ENCODE measurements at places on chromosomes 16 and 17.

GRCh38 chr17:5585287-5585794 lies 1.0 kb upstream of the NLRP1 start:
- DNase-seq, result no peak

DNA sequence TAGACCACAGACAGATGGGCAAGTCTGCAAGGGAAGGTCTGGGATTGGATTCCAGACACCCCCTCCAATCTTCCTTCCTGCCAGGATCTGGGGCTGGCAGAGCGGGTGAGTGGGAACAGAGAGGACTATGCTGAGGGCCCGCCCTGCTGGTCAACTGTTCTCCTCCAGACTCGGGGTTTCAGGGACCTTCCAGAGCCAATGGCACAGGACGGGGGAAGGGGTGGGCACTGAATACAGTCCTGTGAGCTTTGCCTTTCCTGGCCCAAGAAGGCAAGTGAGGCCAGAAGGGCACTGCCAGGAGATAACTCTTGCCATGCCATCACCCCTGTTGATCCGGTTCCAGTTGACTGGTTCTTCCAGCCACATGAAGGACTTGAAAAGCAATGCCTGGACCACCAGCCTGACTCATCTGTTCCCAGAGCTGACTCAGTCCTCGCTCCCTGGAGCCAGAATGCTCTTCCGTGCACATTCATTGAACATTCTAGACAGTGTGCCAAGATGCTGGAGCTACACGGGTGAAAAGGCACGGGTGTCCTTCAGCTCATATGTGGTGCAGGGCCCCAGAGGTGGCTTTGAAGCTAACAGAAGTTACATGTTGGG lies 533 bp upstream of the MEFV start:
- DNase-seq, result no peak

- DNase-seq, result no peak
These were observed 761.6 kb upstream of the RBFOX1 start for GRCh38 chr16:6571044-6571443.

GRCh38 chr17:50356418-50356817 lies 10.5 kb downstream of the XYLT2 start:
- no peak for DNase-seq

- DNase-seq, result no peak
These were observed 20.2 kb downstream of the TENT4B start for GRCh38 chr16:50173316-50173715.

DNA sequence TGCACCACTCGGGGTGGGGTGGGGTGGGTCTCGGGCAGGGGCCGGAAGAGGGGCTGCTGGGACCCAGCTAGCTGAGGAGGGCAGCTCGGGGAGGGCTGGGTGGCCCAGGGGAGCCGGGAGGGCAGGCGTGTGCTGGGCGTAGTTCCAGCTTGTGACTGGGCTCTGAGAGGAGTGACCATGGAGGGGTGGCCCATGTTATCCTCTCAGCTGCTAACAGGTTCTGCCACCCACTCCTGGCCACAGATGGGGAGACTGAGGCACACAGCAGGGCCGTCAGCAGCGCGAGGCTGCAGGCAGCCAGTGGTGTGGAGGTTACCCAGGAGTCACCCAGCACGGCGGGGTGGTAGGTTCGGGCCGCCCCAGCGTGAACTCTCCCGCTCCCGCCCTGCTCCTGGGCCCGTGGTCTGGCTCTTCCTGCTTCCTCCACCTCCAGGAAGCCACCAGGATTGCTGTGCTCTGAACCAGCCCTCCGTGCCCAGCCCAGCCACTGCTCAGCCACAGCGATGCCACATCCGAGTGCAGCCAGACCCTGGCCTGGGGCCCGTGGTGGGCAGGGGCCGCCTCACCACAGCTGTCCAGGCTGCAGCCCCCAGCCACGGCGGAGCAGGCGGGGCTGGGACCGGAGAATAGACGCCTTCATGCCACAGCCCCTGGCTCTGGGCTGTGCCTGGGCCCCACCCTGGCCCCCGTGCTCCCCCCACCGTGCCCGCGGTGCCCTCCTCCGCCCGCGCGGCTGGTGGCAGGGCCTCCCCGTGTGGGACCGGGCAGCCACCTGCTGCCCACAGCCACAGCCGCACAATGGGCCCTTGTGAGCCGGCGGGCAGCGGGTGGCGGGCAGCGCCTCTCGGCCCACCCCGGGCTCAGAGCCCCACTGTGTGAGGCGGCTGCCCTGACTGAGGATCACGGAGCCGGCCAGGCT lies 26.3 kb upstream of the SSTR5 start:
- DNase-seq, result no peak

DNA sequence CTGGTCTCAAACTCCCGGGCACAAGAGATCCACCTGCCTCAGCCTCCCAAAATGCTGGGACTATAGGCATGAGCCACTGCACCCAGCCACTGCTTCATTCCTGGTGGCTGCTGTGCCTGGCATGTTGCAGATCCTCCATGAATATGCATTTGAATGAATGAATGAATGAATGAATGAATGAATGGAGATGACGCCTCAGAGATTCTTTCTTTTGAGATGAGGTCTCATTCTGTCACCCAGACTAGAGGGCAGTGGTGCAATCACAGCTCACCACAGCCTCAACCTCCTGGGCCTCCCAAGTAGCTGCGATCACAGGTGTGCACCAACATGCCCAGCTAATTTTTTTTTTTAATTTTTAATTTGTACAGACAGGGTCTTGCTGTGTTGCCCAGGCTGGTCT lies 5.2 kb downstream of the SPN start:
- no peak for DNase-seq

DNA sequence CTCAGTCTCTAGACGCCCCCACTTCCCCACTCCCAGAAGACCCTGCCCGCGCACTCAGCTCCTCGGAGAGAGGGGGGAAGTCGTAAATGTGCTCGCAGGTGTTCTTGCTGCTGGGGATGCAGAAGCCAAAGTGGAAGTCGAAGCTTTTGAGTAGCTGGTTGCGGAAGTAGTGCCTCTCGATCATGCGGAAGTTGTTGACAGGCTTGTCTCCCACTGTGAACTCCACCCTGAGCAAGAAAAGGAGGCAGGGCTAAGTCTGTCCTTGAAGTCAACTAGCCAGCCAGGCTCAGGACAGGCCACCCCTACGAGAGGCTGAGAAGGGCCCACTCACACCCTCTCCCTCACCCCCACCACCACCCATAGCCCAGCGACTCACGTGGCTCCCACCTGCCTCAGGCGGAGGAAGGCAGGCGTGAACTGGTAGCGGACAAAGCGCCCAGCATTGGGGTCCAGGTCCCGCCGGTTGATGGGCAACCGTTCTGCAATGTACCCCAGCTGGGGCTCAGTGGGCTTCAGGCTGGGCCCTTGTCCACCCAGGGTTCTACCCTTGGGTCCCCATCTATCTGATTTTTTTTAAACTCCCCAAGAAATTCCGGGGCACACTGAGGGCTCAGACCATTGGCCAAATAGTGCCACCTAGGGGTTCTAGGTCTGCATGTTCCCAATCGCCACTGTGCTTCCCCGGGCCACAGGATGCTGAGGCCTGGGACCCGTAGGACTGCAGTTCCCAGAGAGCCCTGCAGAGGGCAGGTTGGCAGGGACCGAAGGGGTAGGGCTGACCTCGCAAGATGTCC lies 4.6 kb downstream of the UNC119 start:
- peak; percentile 87 for DNase-seq

GRCh38 chr17:9842057-9842758 lies 16.5 kb downstream of the GLP2R start:
- DNase-seq, result no peak

- no peak for DNase-seq
These were observed 87.5 kb upstream of the DNAH17 start for GRCh38 chr17:78664476-78665386.

- no peak for DNase-seq
These were observed 22.3 kb downstream of the BAIAP2 start for GRCh38 chr17:81057079-81057730.

DNA sequence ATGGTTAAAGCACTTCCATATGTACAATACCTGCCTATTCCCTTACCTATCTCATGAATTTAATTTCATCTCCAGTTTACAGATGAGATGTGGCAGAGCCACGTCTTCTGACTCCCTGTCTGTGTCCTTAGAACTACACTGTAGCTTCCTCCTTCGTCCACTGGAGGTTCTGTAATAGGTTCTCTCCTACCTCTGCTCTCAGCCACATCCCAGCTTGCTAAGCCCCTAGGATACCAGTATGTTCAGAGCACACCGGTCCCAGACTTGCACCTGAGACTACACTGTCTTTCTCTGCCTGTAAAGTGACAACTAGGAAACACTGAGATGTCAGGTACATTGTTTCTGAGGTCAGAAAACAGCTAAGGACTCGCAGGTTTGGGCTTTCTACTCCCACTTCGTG lies 3.8 kb upstream of the RASL10B start:
- no peak for DNase-seq

DNA sequence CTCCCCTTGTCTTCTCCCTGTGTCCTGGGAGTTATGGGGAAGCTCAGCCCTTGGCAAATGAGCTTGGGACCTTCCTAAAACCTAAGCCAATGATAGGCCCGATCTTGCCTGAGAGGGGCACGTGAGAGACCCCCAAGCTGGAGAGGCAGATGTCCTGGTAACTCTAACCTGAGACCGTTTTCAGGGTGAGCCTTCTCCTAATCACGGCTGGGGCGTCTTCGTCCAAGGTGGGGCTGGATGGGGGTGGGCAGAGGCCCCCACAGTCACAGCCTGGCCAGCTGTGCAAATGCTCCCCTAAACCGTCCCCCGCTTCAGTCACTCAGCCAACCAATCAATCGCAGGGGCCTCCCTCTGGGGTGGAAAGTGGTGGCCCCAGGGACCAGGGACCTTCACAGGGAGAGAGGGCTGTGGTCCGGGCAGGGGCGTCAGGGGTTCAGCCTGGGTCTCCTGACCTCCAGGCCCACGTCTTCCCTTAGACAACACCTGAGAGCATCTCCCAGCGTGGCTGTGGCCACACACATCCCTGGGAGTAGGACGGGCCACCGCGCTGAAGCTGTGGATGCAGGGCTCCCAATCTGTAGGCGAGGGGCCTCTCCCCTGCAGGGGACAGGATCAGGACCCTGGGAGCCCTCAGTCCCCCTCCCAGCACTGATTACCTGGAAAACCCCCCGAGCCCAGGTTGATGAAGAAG lies 30.6 kb downstream of the ACTG1 start:
- no peak for DNase-seq

DNA sequence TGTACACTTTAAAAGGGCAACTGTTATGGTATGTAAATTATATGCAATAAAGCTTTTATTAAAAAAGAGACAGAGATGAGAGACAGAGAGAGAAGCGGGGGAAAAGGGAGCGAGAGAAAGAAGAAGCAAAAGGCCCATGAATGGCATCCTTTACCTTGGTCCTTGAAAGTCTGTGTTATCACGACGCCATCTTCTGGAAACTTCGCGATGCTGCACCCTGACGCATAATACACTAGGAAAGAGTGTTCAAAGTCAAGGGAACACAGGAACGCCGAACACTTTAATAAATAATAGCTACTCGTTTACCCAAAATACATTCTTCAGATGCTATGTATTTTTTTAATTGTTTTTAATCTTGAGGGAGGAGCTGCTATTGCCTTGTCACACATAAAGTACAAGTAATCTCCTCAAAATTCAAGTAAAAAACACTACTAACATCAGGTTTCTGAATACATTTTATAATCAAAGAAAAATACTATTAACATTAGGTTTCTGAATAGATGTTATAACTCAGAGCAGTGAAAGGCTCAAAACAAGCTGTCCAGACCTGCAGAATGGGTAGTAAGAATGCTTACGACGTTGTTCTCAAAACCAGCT lies 23.0 kb upstream of the SLC38A8 start:
- DNase-seq, result peak; percentile 67

DNA sequence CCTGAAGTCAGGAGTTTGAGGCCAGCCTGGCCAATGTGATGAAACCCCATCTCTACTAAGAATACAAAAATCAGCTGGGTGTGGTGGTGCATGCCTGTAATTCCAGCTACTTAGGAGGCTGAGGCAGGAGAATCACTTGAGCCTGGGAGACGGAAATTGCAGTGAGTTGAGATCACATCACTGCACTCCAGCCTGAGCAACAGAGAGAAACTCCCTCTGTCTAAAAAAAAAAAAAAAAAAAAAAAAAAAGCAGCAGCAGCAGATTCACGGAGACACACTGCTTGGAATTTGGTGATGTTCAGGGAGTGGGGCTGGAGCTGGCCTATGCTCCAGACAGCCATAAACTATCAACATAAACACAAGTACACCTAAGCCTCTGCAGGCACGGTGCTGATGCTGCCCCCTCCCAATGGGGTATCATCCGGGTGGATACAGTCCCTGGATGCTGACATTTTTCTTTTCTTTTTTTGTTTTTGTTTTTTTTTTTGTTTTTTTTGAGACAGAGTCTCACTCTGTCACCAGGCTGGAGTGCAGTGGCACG lies 39.6 kb upstream of the RHOT1 start:
- no peak for DNase-seq

DNA sequence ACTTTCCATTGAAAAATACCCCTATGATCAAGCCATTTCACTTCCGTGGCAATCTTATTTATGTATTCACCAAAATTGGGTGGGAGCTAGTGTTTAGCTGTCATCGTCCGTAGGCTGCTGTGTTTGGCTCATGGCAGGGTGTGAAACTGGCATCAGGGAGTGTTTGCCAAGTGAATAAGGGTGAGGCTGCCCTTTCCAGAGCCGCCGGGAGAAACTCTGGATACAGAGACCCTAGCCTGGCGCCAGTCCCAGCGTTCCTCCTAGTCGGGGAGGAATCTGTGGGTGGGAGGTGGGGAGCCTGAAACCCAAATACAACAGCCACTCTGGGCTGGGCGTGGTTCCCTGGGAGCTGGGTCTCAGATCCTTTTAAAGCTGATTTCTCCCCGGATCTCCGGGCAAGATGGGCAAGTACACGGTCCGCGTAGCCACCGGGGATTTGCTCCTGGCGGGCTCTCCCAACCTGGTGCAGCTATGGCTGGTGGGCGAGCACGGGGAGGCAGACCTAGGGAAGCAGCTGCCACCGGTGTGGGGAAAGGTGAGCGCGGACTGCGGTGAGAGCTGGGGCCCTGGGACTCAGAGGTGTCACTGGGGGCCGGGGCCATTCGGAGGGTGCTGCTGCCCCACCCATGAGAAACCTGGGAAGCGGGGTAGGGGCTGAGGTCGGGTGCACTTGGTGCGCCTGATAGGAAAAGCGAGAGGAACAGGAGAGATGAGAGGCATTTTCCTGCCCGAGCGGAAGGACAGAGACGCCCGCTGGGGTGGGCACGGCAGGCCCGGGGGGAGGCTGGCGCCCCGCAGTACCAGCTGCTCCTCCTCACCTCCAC lies 62.1 kb upstream of the TEKT1 start:
- DNase-seq, result no peak

DNA sequence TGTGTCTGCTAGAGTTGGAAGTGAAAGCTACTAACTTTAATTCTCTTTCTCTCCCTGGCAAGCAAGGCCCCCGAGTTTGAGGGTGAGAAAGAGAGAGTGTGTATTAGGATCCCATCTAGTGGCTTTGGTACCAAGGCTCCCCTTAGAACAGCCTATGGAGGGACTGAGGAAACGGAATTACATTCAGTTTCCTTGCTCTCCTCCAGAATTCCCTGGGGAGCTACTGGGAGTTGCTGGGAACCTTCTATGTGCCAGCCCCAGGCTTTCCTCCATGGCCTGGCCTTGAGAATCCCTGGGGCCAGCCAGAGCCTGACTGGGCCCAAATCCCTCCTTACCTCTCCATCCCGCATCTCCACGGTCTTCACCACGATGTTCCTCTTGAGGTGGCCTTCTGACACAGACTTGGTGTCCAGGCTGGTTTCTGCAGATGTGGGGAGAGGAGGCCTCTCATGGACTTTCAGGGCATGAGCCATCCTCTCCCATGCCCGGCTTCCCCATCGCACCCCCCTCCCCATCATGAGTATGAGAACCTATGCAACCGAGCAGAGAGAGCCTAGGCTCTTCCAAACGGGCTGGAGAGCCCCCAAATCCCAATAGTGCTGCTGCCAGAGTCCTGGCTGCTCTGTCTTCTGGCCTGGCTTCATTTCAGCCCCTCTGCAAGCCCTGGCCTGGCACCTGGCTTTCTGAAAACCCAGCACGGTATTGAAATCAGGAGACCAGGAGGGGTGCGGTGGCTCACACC lies 7.4 kb downstream of the GFAP start:
- DNase-seq, result no peak

Measured in activated CD4-positive, alpha-beta T cell treated with anti-CD3 and anti-CD28 coated beads for 36 hours (primary cell).